ENCODE measurements at places on chromosomes 12 and 14.

- DNase-seq = no peak
These were observed 109.4 kb upstream of the GARIN2 start for GRCh38 chr14:67079846-67080245.

DNA sequence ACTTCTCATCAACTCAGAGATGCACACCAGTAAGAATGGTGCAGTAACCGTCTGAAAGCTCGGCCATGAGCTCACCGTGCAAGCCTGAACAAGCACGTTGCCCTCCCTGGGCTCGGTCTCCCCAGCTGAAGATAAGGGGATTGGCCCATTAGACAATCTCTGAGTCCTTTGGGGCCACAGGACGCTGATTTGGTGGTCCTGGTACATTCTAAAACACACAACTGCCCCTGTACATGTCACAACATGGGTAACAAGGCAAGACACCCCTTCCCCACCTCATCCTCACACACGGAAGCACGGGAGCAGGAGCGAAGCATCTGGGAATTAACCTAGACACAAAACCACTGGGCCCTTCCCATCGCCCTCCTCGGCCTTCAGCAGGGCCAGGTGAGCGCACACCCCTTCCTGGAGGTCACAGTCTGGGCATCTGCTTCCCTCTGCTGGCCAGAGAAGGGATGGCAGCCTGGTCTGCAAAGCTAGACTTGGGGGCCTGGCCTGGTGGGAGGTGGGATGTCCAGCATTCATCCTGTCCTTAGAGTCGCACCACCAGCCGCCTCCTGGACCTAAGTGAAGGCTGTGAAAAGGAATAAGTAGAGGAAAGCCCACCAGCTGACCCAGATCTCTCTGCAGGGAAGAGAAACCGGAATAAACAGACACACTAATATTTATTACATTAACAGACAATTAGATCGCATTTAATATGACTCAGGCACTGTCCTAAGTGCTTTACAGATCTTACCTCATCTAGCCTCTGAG lies 18.9 kb upstream of the SMUG1 start:
- DNase-seq = peak; percentile 62

DNA sequence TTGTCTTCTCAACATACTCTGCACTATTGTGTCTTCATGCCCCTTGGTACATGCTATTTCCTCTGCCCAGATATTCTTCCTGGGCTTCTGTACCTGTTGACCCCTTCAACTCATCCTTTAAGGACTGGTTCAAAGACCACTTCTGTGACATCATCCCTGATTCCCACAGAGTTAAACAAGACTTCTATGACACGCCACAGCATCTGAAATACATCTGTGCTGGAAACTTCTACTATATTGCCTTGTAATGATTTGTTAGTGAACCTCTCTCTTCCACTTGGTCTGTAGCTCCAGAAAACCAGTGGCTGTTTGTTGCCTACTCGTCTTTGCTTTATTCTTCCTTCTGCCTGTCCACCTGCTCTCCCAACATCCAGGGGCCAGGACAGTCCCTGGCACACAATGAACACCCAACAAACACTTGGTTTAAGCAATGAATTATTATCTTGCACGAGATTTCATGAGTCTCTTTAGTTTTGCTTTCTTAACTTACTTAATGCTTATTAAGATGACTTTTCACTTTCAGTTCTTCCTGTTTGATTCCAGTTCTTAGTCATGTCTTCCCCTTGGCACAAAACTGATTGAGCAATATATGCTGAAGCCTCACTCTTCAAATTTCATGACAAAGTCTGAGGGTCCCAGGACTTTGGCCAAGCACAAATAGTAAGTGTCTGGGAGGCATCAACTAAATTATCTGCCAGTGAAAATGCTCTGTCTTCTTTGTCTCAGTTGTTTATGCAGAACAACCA lies 485.9 kb downstream of the APAF1 start:
- DNase-seq = no peak

- DNase-seq = no peak
These were observed 1.4 kb downstream of the TMTC1 start for GRCh38 chr12:29782285-29782870.

DNA sequence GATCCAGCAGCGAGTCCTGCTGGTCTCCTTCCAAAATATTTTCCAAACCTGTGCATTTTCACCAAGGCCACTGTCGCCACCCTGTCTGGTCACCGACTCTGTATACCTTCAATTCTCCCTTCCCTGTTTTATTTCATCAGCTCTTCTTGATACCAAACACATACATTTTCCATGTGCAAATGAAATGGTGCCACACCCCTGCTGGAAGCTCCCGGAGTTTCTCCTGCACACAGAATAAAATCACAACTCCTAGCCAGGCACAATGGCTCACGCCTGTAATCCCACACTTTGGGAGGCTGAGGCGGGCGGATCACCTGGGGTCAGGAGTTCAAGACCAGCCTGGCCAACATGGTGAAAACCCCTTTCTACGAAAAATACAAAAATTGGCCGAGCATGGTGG lies 14.0 kb downstream of the VSIG10 start:
- no peak for DNase-seq

GRCh38 chr14:98900798-98901197 lies 371.2 kb downstream of the BCL11B start:
- DNase-seq = no peak

DNA sequence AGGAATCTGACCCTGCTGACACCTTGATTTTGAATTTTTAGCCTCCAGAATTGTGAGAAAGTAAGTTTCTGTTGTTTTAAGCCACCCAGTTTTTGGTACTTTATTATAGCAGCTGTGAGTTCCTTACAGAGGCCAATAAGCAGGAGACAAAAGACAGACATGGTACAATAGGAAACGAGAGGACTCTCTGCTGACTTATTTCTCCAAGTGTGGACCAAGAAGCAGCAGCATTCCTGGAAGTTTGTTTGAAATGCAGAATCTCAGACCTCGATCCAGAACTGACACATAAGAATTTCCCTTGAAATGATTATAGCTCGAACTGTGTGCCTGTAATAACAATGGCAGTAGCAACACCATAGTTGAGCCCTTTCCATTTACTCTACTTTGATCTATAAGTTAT lies 31.9 kb upstream of the LUM start:
- no peak for DNase-seq
